Dermis blood vessel endothelial cell (primary cell): ENCODE measurements at places on chromosomes 3 and 15.

DNA sequence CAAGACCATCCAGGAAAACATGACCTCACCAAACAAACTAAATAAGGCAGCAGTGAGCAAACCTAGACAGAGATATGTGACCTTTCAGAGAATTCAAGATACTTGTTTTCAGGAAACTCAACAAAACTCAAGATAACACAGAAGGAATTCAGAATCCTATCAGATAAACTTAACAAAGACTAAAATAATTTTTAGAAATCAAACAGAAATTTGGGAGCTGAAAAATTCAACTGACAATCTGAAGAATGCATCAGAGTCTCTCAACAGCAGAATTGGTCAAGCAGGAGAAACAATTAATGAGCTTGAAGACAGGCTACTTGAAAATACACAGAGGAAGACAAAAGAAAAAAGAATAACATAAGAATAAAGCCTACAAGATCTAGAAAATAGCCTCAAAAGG is 55.6 kb downstream of the MYO9A start:
- DNase-seq = no peak

DNA sequence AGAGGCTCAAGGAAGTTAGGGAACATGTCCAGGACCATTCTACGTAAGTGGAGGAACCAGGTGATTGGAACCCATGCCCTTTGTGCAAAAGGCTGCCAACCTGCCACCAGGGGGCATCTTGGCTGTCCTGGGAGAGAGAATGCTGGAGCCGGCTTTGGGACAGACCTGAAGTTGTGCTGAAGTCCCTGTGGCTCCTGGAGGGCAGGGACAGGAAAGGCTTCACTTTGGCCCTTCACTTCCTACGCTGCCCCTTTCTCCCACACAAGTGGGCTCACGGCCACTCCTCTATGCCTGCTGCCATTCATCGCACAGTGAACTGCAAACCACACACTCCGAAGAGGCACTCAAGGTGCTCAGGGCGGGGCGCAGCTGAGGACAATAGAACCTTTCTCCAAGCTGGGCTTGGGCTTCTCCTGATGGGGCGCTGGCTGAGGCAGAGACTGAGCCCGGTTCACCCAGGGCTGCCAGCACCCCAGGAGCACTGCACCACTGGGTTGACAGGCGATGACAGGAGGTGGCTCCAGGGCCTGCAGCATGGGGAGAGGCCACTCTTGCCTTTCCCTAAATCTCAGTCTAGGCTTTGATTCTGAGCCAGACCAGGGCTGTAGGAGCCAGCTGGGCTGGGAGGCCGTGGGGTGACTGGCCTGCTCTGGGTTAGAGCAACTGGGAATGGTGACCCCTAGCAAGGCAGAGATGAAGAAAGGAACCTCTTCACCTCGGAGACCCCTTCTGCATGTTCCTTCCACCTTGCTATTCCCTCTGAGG is 8.4 kb downstream of the SHF start:
- DNase-seq = peak; percentile 69

GRCh38 chr3:46931631-46932331 is 44.8 kb downstream of the CCDC12 start:
- DNase-seq = peak; percentile 75

GRCh38 chr15:60573936-60574335 is 95.0 kb upstream of the ICE2 start:
- no peak for DNase-seq

DNA sequence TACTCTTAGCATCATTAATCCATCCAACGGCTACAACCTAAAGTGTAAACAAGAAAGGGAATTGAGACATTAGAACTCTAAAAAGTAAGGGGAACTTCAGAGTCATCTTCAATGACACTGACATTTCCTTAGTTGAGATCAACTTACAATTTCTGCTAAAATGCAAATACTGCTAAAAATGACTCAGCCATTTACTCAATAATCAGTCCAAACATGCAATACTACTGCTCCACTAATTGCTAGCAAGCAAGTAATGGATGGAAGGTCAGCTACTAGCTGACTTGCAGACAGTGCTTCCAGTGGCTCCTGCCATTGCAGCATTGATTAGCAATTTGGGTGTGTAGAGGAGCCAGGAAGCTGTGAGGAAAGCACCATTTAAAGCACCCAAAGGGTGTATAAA is 28.4 kb downstream of the CD200R1L start:
- DNase-seq = no peak

DNA sequence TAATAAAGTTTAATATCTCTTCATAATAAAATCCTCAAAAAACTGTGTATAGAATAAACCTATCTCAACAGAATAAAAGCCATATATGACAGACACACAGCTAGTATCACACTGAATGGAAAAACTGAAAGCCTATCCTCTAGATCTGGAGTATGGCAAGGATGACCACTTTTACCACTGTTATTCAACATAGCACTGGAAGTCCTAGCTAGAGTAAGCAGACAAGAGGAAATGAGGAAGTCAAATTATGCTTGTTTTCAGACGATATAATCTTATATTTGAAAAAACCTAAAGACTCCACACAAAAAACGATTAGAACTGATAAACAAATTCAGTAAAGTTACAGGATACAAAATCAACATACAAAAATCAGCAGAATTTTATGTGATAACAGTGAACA is 57.4 kb upstream of the DIPK2A start:
- no peak for DNase-seq

- peak; percentile 47 for DNase-seq
Observed at GRCh38 chr15:52013151-52013791, 5.7 kb upstream of the MAPK6 start.

- no peak for DNase-seq
Observed at GRCh38 chr3:44409640-44410410, 67.6 kb downstream of the ZNF445 start.

- no peak for DNase-seq
Observed at GRCh38 chr3:136621628-136622027, 130.6 kb downstream of the STAG1 start.

DNA sequence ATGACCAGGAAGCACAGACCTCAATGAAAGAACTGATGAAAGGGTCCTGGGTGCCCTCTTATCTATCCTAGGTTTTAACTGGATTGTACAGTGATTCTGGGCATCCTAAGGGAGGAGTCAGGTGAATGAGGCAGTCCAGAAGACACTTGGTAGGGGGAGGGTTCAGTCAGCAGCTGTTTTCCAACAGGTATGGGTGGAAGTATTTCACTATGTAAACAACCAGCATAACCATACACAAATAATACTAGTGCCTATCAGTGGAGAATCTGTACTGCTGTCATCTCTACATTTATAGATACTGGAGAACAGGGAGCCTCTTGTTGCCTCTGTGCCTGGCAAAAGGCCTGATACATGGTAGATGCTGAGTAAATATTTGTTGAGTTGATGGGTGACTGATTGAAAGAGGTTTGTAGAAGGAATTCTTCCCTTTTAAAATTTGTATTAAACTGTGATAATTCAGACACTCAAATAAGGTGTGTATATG is 328.5 kb downstream of the RBMS3 start:
- DNase-seq = no peak

DNA sequence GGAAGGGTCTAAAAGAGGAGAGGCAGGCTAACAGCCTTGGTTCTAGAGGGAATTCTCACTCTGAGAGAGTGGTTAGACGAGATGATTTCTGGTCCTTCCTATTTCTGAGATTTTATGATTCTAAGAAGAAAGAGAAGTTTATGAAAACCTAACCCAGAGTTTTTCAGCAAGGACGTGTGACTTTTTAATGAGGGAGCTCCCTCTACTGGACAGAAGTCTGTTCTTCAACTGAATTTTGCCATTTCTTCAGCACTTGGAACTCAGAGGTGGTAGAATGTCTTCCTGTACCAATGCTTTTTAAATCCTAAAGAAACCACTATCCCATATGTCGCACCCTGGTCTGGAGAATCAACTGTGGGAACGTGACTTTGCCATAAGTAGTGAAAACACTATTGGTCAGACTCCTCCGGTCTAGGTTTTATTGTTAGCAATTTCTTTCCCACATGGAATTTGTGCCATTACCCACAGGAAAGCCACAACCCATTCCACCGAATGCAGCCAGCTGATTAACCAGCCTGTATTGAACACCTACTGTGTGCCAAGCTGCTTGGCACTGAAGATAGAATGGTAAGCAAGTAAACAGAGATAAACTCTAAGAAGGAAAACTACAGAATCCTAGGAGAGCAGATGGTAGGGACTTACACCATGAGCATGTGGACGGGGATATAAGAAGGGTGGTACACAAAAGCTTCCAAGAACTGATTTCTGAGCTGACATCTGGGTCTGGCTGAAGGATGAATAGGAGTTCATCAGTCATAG is 199.5 kb upstream of the LMCD1 start:
- peak; percentile 68 for DNase-seq

GRCh38 chr3:134918441-134918840 is 123.4 kb downstream of the EPHB1 start:
- DNase-seq = no peak

GRCh38 chr3:33681667-33682066 is 36.4 kb downstream of the CLASP2 start:
- DNase-seq = no peak

- DNase-seq = no peak
Observed at GRCh38 chr15:80183306-80183705, 30.5 kb downstream of the FAH start.

DNA sequence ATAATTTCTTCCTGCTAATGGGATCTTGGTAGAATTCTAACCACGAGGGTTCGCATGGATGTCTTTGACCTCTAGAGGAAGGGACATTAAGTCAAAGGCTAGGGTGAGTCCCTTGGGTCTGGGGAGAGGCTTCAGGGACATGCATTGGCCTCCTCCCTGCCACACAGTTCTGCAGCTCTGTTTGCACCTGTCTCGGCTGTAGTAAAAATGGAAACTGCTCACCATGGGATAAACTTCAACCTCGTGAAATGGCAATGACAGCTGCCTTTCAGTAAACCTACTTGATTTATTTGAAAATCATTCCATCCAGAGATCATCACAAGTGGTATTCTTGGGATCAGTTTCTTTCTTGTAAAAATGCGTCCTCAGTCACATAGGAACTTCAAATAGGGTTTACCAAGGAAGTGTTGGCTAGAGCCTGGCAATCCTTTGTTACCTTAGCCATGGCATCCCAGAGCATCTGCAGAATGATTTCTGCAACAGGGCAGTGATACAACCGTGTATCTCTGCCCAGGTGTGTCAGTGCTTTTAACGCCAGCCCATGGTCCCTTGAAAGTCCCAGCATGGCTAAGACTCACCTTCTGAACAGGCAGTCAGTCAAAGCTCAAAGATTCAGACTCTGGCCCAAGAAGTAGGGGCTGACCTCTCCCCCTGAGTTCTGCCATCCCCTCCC is 14.0 kb upstream of the LRTM1 start:
- no peak for DNase-seq

DNA sequence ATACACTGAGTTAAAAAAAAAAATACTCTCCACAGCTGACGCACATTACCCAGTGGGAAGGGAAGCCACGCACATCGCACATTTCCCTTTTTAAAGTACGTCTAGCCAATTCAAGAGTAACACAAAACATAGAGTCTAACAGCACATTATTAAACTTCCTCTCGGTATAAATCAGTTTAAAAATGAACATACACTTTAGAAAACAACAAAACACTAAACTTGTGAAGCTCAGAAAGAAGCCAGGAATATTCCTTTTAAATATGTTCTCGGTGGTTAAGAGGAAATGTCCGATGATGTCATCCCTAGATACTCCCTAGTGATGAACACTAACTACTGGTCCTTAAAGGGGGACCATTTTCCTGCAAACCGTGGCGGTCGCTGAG is 721 bp downstream of the MYEF2 start:
- peak; percentile 84 for DNase-seq

DNA sequence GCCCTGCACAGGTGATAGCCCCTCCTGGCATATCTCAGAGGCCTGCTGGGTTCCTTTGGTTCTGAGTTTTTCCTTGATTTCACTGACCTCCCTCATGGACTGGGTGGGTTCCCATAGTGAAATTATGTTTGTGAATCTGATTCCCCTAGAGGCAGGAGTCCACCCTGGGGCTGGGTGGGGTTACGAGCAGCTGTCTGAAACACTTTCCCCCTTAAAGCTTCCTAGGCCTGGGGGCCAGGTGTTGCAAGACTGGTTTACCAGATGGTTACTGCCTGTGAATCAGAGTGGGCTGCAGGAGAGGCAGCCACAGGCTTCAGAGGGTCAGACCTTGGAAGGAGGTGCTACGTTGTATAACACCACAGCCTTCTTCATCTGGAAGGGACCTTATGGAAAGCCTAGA is 34.3 kb downstream of the IL20RB start:
- DNase-seq = no peak

DNA sequence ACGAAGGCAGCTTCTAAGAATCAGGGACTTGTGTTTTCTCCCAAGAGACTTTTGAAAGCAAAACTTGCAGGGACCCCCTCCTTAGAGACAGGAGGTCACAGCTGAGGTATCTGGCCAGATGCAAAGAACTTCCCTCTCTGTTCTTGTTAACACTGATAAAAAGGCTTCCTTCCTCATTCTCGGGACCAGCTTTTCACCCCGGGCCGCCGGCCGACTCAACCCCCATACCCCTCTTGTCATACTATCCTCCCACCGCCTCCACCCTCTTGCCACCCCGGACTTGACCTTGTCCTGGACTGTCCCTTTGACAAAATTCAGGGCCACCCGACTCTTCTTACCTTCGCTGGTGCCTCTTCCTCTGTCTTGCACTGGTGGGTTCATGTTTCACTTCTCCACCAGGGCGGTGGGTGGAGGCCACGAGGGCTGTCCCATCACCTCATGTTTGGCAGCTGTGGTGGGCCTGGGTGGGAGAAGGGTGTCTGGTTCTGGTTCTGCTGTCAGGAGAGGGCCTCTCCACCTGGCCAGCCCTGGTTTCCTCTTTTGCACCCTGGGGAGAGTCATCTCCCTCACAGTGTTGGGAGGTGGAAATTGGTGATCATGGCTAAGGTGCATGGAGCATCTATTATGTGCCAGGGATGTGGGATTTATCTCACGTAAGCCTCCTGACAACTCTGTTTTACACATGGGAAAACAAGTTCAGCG is 32.5 kb downstream of the BHLHE40 start:
- no peak for DNase-seq

DNA sequence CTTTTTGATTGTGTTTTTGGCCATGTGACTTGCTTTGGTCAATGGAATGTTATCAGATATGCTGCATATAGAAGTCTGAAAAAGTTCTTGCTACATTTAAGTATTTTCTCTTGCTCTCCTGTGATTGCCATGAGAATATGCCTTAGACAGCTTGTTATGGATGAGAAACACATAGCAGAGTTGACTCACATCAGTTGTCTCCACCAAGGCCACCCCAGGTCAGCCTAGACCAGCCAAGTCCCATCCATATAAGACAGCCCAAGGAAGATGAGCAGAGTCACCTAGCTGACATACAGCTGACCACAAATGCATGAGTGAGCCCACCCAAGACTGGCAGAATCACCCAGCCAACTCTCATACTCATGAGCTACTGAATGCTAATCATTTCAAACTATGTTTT is 153.0 kb downstream of the THRB start:
- no peak for DNase-seq

- peak; percentile 7 for DNase-seq
Observed at GRCh38 chr3:94162700-94163099, 99.8 kb downstream of the NSUN3 start.

GRCh38 chr3:120567370-120568201 is 28.6 kb upstream of the NDUFB4 start:
- DNase-seq = peak; percentile 65

DNA sequence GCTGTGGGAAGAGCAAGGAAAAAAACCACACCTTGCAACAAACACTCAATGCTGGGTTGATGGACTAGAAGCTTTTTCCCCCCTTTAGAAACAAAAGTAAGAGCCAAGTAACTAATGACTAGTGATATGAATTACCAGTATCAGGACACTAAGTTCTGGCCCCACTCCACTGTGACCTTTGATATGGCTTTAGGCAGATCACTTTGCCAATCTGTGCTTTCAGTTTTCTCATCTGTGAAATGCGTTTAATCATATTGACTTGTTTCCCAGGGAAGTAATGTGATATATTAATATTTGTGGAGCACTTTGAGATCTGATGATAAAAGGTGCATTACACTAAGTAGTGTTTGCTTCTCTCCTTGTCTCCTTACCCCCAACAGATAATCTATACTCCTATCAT is 319.3 kb upstream of the SATB1 start:
- no peak for DNase-seq
